Stimulated activated CD8-positive, alpha-beta memory T cell treated with anti-CD3 and anti-CD28 coated beads, Interleukin-4, amount 100 ng/mL, for 4 hours (primary cell): ENCODE measurements at places on chromosomes 1 and 21.
A peak's percentile ranks its signal among the peaks of the same experiment; 100 is the strongest.

- DNase-seq = no peak
These were observed 3.7 kb upstream of the DVL1 start for GRCh38 chr1:1352786-1353388.

DNA sequence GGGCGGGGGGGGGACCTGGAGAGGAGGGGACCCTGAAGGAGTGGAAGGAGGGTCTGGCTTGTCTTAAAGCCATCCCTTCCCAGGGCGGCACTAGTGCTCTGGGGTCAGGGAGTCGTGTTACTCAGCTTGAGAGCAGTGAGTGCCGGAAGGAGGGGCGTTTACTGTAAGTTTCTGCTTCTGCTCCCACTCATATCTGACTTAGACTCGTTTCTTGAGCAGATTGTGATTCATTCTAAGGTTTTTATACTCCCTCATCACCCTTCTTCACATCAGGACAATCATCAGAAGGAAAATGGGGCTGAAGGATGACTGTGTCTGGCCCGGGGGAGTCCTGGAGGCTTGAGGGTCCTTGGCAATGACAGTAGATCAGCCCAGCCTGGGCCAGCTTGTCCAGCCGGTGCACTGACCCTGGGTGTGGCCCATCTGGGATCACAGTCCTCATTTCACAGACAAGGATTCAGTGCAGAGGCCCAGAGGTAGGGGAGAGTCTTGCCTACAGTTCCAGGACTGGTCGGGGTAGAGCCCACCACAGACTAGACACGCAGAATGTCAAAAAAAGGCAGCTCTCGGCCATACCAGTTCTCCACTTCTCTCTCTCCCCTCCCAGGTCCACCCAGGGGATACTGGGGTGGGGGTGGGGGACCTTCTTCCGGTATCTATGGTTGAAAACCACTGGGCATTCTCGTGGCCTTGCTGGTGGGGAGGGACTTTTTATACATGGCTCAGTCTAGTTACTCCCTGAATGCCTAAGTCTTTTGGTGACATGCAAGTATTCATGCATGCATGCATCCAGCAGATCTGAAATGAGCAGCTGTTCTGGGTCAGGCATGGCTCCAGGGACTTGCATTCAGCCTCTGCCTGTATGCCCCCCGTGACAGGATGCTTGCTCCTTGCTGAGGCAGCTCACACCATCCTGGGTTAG is 5.1 kb downstream of the TNFRSF8 start:
- no peak for DNase-seq

DNA sequence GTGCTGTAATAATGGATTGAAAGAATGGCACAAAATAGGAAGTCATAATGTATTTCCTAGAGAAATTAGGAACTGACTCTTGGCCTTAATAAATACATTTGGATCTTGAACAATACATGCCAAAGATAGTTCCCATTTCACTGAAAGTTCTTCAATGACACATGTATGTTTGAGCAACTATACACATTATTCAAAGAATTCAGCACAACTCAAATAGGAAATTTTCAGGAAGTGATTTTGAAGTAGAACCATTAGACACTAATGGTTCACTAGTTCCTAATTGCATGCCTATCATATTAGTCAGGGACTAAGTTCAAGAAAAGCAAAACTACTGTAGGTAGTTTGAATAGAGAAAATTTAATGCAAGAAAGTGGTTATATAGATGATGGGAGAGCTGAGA is 404.7 kb downstream of the LMO4 start:
- no peak for DNase-seq

GRCh38 chr1:161098210-161099068 is at the start of gene KLHDC9:
Gene KLHDC9, plus strand, starts transcription at chr1:161098361. Its CDS starts 175 bp downstream, at chr1:161098536.
- peak; percentile 6 for DNase-seq

- DNase-seq = no peak
These were observed 36.2 kb upstream of the DOCK7 start for GRCh38 chr1:62724430-62724829.

DNA sequence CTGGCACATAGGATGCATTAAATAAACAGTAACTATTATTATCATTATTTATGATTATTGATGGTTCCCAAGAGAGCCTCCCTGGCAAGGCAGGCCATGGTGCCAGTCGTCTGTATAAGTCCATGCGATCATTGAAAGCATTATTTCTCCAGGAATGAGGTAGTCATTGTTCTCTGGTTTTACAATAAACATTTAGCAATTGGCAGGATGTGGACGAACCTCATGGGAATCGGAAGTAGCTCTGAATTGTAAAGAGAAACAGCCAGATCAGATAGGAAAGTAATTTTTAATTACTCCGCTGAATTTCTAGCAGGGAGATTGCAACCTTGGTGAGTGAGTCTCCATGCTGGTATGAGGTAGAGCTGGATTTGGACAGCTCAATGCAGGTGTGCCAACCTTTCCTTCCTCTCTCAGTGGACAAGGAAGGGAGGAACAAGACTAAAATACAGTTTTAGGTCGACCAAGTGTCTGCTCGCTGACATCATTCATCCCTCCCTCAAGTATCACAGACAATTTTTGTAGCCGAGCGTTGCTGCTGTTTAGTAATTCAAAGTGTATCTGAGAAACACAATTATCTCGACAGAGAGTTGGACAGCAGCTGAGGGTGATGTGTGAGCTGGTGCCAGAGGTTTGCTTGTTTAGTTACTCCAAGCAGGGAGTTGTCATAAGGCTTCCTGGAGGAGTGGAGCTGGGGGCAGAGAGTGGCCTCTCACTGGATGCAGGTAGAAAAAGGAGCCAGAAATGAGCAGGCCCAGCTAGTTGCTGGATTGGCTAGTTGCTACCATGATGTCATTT is 250.8 kb downstream of the KCNJ6 start:
- no peak for DNase-seq

GRCh38 chr21:16179773-16180172 is 450.0 kb downstream of the USP25 start:
- DNase-seq = no peak

DNA sequence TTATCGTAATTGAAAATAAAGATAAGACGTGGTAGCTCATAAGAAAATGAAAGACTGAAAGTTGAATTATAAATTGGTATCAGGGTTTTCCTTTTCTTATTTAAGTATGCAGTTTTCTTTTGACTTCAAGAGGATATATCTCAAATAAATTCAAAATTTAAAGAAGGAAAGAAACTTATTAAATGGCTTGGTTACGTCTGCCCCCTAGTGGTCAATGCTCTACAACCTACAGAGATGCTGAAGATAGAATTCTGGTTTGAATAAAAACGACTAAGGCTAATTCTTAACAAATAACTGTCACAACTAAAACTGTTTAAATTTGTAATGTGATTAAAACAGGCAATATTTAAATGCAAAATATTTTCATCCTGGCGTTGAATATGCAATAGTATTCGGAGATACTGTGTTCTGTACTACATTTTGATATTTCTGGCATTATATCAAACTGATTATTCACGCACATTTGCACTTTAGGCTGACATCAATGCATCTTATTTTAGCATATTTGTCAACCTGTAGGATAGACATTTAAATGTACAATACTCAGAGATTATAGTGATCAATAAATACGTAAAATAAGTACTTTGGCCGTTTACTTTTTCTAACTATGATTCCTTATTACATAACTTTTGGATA is 26.8 kb downstream of the IFI44 start:
- DNase-seq = no peak

GRCh38 chr1:30757352-30758120 is at the start of gene LAPTM5:
Gene LAPTM5, minus strand, starts transcription at chr1:30757774. Its CDS starts 29 bp downstream, at chr1:30757745.
- no peak for DNase-seq
